ENCODE measurements at places on chromosomes 6 and 20.

GRCh38 chr6:124443541-124443940 lies 518.7 kb upstream of the RNF217 start:
- no peak for DNase-seq

- no peak for DNase-seq
Measured at GRCh38 chr6:152859225-152859624, 108.6 kb downstream of the VIP start.

- DNase-seq, result no peak
Measured at GRCh38 chr20:51208162-51208561, 185.3 kb upstream of the KCNG1 start.

DNA sequence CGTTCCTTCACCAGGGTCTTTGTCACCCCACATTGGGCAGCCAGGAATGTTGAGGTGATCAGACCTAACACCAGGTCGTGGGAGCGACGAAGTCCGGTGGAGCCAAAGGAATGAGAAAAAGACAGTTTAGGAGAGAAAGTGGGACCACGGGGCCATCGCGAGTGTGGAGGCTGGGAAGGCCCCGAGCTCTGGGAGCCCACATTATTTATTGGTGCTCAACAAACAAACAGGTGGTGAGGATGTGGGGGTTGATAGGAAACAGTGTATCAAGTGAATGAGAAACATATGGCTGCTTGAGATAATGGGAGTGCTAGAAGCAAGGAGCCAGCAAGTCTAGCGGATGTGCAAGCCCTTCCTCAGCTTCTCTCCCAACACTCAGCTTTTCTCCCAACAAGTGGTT lies 287.1 kb upstream of the SGK1 start:
- no peak for DNase-seq

DNA sequence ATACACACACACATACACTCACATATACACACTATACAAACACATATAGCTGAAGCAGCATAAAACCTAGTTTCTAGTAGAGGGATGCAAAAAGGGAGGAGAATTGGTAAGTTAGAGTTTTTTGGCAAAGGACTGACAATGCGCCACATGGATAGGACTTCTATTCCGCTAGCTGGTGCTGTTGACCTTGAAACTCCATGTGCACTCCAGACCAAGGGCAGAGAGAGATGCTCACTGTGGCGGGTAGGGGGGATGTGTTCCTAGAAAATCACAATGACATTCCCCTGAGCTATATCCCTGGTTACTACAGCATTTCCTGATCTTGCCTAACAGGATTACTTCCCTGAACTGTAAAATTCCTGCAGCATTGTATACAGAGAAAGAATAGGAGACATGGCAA lies 19.2 kb downstream of the MICA start:
- no peak for DNase-seq

DNA sequence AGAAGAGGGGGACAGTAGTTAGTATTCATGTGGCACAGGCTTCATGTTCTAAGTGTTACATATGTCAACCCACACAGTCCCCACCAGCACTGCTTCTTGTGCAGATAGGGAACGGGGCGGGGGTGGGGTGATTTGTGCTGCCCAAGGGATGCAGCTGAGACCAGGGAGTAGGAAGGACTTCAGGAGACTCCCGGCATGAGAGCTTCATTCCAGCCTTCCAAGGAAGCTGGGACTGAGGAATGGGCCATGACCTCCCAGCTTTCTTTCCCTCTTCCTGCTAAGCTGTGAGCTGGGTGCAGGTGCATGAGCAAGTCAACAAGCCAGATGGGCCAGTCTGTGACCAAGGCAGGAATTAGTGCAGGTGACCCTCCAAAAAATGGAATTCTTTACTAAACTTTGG lies 9.2 kb downstream of the BEND3 start:
- DNase-seq, result no peak

DNA sequence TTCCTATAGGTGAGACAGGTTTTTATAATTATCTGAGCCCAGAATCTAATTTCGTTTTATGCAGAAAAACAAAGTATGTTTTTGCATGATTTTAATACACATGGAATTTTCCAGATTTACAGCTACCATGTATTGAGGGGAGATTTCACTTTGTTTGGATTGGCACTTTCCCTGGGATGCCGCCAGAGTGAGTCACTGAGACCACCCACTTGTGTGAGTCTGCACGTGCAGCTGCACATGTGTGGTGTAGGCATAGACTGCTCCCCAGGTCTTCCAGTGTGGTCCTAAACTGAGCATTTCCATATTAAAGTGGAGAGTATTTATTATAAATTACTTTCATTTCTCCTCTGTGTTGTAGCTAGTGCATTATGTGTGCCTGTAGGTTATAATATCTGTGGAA lies 186.8 kb downstream of the UBE3D start:
- no peak for DNase-seq

- no peak for DNase-seq
Measured at GRCh38 chr6:139306291-139306981, 14.6 kb upstream of the TXLNB start.

DNA sequence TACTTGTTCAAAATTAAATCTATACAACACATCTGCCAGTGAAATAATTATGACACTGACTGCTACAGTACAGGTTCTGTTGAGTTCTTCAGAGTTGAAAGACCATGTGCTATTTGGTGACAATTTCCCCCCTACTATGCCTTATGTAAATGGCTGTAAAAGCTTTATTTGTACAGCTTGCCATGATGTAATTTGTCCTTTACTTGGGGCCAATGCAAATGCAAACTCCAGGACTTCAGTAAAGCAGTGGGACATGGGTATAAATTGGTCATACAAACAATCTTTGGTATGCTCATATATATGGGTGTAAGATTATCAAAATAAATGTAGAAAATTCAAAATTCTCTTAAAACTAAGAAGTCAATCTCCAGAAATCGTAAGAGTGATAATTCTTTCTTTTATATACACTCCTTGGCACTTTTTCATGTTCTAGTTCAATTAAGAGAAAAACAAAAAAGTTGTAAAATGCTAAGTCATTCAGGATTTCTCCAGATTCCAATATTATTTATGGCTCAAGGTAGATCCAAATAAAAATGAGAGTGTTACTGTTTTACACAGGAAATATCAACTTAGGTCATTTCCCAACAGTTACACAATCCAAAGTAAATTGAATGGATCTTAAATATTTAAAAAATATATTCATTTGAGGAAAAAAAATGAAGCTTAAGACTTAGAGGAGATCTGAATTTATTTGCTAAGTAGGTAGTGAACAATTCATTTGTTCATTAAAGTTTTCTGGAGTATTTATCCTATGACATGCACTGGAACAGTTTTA lies 1310.5 kb upstream of the CITED2 start:
- DNase-seq, result no peak

DNA sequence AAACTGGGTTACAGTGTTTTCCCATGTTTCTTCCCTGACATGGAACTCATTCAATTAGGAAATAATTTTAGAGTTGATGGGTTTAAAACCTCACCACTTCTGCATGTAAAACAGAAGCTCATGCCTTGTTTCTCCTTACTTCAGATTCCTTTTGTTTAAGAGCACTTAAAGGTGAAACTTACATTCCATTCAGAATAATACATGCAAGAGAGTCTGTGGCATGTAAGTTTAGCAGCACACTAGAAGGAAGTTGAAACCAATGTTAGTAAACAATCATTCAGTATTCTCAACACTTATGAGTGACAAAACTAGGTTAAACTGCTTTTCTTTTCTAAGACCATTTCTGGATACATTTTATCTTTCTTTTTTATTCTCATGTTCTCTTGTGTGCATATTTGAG lies 495.6 kb upstream of the PTCHD4 start:
- DNase-seq, result no peak

DNA sequence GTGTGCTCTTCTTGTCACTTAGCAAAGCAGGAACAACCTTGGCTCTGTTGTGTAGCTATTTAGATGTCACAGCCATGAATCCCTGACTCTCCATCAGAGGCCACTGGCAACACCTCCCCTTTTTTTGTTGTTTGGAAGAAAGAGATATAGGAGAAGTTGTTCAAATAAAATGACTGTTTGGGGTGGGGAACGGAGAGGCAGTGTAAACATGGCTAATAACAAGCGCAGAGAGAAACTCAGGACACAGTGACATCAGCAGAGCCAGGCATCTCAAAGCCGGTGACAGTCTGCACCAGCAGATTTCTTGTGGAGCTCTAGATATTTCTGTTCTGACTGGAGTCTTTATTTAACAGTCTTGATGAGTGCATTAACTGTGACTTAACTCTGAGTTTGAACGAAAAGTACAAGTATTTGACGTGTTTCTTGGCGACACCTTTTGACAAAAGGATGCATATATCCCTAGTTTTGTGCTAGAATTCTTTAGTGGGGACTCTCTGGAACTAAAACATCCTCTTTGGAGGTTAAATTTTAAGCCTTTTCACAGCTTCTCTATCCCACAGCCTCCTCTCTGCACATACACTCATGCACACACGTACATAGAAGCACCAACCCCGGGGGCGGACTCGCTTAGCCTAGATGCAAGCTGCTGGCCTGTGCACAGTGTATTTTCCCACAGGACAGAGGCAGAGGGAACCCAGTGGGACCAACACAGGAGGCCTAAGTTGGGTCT lies 53.8 kb downstream of the ADAT2 start:
- no peak for DNase-seq

DNA sequence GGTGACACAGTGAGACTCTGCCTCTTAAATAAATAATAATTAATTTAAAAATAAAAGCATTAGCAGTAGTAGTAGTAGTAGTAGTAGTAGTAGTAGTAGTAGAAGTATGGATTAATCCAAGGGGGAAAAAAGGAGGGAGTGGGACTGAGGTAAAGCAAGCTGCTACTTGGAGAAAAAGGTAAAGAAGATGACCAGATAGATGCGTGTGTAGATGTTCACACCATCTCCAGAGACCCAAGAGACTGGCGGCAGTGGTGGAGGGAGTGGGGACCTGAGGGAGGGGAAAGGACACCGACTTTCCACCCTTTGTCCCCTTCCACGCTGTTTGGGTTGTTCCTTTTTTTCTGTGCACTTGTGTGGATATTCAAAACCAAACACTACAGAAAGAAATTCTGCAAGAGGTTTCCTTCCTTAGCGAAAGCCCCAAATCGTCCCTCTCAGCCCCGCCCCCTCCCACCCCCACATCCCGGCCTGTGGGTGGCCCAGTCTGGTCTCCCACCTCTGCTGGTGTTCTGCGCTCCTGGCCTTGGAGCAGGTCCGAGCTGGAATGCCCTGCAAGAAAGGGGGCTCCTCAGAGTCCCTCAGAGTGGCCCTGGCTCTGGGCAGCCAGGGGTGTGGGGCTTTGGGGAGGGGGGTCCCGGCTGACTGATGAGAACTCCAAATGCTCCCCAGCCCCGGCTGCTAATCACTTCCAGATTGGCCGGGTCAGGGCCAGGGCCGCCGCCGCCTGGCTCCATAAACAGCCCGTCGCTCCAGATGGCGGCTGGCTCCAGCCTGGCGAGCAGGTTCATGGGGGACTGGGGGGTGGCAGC lies 60.2 kb downstream of the UBE2V1 start:
- DNase-seq, result no peak

DNA sequence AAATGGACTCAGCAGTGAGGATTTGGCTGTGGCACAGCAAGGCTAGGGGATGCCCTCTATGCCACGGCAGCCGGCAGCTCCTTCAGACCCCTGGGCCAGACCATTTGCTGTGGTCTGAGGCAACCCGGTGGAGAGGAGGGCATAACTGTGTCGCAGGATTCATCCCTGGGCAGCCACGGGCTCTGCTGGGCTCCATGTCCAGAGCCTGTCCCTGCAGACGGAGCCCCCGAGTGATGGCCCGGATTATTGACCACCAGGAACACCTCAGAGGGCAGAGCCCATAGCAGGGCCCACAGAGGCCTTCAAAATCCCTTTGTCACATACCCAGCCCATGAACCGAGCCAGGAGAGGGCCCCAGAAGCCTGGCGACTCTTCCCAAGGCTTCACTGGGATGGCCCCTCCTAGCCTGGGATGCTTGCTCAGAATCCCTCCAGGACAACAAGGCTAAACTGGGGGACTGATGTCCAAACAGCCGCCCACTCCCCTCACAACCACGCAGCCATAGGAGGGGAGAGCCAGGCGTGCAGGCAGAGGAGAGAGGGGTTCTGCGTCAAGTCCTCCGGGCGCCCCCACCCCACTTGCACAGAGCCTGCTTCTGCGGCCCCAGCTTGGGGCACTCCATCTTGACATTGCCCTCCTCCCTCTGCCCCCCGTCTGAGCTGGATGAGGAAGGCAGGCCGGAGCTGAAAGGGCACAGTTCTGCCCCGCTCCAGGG lies 68.2 kb upstream of the AFDN start:
- DNase-seq, result no peak

DNA sequence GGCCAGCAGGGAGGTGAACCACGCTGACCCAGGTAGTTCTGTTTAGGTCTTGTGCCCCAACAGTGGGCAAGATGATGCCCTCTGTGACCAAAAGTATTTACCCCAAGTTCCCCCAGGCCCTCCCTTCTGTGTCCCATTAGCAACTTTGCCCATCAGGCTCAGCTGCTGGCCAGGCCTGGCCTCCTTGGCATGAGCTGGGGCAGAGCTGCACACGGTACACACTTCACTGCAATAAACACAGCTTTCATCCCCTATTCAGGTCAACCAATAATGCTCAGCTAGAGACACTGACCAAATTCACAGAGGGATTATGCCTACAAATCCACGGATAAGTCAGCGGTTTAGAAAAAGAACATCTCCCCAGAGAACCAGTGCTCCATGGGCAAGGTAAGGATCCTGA lies 103.7 kb downstream of the SLC23A2 start:
- DNase-seq, result no peak

DNA sequence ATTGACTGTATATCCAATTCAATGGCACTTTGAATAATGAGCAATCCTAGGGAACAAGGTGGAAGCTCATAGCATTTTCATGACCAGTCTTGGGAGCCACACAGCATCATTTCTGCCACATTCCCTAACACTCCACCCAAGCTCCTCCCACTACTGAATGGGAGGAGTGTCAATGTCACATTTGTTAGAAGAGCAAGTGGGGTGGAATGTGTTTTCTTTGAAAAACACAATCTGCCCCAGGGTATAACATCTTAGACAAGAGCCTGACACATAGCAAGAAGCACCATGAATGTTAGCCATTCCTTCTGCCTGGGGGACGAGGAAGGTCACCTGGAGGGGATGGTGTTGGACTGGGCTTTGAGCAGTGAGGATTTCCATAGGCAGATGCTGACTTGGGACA lies 258.3 kb upstream of the PMEPA1 start:
- DNase-seq, result no peak

GRCh38 chr6:47414423-47415167 lies 63.0 kb upstream of the CD2AP start:
- no peak for DNase-seq

GRCh38 chr6:8686077-8686476 lies 250.7 kb upstream of the SLC35B3 start:
- DNase-seq, result no peak

DNA sequence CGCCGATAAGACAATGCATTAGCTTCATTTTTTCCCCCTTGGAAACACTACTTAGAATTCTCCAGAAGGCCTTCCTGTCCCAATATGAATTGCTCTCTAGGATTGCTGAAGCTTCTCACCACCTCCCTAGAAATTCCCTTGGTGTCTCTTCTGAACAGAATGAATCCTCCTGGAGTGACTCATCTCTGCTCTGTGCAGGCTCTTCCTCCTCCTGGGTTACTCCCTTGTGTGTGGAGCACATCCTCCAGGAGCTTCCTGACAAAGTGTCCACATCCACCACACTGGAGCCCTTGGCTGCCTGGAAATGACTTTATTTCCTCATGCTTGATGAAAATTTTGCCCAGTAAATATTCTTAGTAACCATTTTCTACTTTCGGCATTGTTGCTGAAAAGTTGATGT lies 54.4 kb downstream of the DTNBP1 start:
- no peak for DNase-seq

- no peak for DNase-seq
Measured at GRCh38 chr6:111793711-111794111, 79.5 kb downstream of the FYN start.

- no peak for DNase-seq
Measured at GRCh38 chr6:8090650-8091049, 11.7 kb downstream of the EEF1E1 start.
